Stimulated activated CD4-positive, alpha-beta T cell treated with anti-CD3 and anti-CD28 coated beads, Interleukin-1b, Interleukin-23, amount 100 ng/mL, for 1 hour (primary cell): ENCODE measurements at places on chromosomes 7 and 10.

GRCh38 chr10:26468700-26469099, 30.6 kb downstream of the APBB1IP start:
- DNase-seq = no peak

- DNase-seq = no peak
Observed at GRCh38 chr10:109737009-109737408, 186.3 kb downstream of the XPNPEP1 start.

DNA sequence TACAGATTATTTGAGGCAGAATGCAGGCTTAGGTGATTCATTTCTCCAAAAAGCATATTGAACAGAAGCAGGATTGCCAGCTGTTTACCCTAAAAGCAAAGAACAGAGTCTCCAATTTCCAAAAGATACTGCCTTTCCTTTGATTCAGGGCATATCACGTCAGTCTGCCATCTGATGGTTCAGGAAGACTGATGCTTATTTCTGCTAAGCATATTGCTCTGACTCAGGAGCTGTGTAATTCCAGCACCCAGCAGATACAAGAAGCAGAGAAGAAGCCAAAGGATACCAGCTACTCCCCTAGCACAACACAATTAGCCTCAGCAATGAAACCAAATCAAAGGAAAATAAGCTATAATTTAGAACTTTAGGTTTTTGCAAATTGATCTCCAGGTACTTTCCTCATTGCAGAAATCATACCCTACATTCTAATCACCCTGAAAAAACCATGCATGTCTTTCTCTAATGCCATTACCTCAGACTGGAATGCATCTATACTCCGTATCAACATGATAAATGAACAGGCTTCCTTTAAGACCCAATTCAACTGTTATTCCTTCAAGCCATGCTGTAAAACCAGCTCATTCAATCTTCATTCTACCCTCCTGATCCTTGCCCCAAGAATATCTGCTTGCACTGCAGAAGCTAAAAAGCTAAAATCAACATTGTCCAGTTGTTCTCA, 55.1 kb downstream of the ABI1 start:
- no peak for DNase-seq

DNA sequence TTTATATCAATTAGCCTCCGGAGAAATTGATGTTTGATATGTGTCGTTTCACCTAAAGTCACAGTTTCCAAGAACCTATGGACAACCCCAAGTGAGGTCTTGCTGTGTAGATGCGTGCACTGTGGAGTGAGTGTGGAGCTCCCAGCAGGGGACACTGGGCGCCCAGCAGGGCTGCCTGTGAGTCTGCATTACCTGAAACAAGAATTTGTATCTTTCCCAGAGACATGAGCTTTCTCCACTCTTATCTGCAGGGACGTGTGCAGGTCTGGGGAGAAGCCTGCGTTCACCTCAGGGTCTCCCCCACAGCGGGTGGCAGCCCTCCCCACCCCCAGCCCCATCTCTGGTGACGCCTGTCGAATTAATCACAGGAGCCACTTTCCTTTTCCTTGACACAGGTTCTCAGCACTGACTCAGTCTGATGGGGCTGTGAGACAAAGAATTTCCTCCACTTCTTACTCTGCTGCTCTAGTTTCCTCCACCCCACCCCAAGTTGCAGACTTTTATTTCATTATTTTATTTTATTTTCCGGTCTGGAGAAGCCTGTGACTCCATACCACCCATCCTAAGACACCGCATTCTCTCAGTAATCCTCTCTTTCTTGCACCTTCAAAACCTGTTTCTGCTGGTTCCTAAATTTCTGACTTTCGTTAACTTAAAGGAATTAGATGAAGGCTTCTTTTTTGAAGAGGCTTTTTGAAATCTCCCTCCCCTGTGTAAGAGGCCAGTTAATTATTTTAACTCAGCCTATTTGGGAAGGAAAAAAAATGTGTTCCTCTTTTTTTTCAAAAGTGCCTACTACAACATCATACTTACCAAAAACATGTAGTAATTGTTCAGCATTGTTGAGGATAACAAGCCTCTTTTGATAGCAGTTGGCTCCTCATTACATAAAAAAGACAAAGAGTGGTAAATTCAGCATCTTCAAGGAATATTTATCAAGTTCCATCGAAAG, 17.0 kb upstream of the INSIG1 start:
- DNase-seq = no peak

DNA sequence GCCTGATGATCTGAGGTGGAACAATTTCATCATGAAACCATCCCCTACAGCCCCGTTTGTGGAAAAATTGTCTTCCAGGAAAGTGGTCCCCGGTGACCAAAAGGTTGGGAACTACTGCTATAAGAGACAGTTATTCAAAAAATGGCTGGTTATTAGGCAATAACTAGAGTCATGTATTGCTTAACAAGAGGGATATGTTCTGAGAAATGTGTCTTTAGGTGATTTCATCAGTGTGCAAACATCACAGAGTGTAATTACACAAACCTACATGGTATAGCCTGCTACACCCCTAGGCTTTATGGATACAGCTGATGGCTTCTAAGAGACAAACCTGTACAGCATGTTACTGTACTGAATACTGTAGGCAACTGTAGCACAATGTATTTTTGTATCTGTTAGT, 71.3 kb upstream of the CSTF2T start:
- DNase-seq = no peak

DNA sequence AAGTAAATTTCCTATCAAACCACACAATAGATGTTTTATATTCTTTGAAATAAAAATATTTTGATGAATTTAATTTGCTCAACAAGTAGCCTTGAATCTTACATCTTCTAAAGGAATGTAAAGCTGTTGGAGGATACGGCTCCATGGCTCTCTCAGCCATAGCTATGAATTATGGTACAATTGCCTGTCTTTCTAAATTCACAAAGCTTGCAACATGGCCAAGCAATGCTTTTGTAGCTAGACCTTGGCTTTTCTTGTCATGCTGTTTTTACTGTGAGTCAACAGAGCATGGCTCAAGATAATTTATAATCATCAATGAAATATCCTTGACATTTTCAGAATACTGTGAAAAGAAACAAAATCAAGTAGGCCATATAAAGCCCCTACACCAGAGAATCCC, 286.7 kb downstream of the CACNA2D1 start:
- DNase-seq = no peak

DNA sequence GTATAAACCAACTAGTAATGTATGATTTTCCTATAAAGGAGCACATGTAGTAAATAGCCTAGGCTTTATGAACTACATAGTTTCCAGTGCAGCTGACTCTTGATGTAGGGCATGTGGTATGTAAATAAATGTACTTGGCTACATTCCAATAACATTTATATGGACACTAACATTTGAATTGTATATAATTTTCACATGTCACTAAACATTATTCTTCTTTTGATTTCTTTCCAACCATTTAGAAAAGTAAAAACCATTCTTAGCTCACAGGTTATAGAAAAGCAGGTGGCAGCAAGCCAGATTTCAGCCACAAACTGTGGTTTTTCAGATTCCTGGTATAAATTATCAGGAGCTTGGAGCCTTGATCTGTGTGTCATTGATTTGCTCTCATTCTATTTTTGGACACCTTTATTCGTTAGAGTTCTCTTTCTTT, 1182.0 kb downstream of the CNTNAP2 start:
- DNase-seq = no peak

GRCh38 chr7:23205909-23206767, 24.3 kb downstream of the NUP42 start:
- no peak for DNase-seq

DNA sequence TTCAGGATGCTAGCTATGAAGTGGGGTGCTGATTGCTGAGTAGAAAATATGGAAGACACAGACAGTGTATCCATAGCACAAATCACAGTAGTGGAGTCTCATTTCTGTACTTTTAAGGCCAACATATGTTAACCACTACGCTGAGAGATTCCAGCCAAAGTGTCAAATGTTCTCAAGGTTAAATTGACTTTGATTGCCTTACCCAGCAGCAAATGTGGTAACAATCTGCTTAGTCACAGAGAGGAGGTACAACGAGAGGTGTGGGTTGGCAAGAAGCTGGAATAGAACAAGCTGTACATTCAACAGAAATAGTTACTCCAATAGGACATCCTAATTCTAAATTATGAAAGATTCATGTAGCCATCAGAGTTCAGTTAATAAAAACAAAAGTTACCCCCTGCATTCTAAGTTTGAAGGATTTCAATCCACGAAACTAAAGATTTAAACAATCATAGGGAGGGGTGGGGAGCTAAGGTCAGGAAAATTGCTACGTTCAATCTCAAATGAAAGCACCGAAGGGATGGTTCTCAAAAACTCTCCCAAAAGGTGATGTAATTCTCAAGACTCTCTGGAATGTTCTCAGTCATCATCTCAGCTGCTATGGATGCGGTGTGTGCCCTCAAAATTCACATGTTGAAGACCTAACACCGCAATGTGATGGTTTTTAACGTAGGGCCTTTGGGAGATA, 137.0 kb downstream of the ETV1 start:
- DNase-seq = no peak

- DNase-seq = no peak
Observed at GRCh38 chr10:71299071-71299785, 19.8 kb upstream of the SLC29A3 start.

GRCh38 chr10:124366343-124366742, 52.4 kb downstream of the OAT start:
- DNase-seq = no peak

DNA sequence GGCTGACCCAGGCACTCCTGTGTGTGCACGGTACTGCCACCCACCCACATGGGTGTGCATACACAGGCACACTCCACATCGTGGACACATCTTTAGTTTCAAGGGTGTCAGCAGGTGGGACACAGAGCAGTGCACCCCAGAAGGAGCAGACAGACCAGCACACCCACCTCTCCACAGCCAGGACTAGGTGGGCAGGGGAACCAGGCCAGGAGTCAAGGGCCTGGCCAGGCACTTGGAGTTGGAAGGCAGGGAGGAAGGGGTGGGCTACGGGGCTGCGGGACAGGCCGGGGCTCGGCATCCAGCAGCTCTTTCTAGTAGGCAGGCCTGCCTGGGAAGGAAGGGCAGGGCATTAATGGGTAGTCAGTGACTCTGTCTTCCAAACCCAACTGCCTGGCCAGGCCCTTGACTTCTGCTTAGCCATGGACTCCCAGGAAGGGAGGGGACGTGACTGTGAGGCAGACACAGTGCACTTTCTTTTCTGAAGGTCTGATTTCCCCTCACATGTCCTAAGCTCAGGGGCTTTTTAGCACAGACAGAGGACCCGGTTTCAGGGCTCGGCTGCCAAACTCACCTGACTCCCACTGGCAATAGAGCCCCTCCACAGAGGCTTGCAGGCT, 14.6 kb downstream of the RASGEF1A start:
- no peak for DNase-seq

- no peak for DNase-seq
Observed at GRCh38 chr10:369684-370448, 234.6 kb downstream of the ZMYND11 start.

- DNase-seq = no peak
Observed at GRCh38 chr7:139691253-139691781, 86.5 kb downstream of the HIPK2 start.

GRCh38 chr7:88092676-88092999, 127.2 kb downstream of the SRI start:
- no peak for DNase-seq

GRCh38 chr7:98230746-98231471, 19.7 kb downstream of the BHLHA15 start:
- no peak for DNase-seq

- no peak for DNase-seq
Observed at GRCh38 chr10:130757271-130757670, 554.2 kb downstream of the TCERG1L start.

DNA sequence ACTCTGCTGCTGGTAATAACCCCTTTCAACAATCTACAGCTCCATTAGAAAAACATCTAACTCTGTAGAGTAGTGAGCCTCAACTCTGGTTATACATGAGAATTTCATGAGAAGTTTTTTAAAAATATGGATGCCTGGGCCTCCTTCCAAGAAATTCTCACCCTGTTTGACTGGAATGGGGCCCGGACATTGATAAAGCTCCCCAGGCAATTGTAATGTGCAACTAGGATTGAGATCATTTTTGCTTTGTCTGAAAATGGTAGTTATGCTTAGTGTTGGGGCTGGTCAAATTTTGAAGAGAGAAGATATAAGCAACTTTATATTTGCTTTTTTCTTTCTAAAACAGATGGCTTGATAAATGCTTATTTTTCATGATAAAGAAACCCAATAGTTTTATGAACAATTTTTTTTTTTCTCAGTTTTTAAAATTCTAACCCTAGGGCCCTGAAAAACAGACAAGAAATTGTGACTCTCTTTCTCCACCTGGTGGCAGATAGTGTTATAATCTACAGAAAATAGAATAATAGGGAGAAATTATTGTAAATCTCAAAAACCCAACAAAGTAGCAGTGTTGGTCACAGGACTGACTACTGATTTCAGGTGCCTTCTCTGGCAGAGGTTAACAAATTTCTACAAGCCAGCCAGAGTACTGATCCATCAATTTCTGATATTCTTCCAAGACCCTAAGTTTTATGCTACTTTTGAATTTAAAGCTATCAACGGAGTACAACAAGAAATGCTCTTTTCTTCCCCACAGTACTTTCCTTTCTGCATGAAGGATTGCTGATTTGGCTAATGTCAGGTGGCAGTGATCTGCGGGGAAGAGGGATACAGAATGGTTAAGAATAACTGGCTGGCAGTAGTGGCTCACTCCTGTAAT, 174.8 kb downstream of the DKK1 start:
- no peak for DNase-seq

GRCh38 chr7:94389381-94389780, 5.3 kb upstream of the COL1A2 start:
- DNase-seq = no peak

DNA sequence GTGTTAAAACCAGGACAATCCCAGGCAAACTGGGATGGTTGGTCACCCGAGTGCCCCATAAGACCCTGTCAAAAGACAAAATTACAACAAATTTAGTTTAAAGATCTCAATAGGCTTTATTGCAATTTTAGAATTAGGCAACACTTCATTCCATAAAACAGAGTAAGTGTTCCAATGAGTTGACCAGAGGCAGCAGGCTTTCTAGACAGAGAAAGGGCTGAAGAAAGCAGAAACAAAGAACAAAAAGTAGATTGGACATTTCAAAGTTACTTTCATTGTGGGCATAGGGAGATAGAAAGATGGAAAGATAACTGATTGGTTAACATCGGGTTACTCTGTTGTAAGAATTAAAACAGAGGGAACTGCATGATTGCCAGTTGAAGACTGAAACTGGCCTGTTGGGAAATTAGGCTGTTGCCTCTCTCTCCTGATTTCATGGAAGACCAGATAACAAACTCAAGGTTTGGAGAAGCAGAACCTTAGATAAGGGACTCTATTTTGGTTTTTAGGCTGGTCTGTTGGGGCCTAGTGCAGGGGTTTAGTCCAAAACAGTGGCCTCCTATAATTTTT, 36.3 kb downstream of the ENTPD1 start:
- no peak for DNase-seq

DNA sequence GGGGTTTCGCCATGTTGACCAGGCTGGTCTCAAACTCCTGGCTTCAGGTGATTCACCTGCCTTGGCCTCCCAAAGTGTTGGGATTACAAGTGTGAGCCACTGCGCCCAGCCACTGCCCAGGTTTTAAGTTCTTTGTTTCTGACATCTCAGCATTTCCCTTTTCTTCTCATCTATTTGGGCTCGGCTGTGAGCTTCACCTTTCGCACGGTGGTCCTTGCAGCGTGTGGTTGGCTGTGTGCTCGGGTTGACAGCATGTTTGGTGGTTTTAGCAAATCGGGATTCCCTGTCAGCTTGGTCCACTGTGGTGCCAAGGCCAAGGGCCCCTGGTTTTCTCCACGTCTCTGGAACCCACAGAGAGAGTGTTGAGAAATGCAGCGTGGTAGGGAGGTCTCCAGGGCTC, 138.8 kb downstream of the DNAJB6 start:
- DNase-seq = no peak
